ENCODE measurements at places on chromosomes 1 and 21.

- no peak for DNase-seq
Measured at GRCh38 chr1:154546264-154547063, 12.0 kb downstream of the UBE2Q1 start.

GRCh38 chr21:31555741-31556191 lies 103.7 kb upstream of the SOD1 start:
- no peak for DNase-seq

DNA sequence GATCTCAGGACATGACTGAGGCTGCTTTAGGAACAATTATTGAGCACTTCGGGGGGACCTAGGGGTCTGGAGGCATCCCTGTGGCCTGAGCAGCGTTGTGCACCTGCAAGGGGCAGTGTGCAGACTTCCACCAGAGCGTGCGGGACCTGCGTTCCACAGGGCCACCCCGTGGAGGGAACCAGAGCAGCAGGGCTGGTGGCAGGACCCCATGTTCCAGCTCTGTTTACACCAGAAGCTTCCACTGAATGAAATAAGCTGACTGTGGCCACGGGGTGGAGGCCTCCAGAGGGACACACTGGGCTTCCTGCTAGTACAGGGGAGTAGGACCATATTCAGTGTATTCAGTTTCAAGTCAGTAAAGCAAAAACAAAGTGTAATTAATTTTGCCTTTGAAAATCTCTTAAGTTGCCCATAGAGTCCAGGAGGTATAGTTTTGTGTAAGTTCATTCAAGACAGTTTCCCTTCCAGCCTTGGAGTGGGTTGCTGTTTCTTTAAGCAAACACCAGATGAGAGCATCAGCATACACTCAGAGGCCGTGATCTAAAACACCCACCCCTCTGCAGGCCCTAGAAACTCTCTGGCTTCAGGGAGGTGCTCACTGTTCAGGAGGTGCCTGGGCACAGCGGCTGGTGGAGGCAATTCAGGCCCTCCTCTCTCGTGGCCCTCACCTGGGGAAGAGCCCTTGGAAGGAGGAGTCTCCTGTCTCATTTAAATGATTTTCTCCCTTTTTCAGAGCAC lies 16.6 kb downstream of the SLC1A7 start:
- no peak for DNase-seq

DNA sequence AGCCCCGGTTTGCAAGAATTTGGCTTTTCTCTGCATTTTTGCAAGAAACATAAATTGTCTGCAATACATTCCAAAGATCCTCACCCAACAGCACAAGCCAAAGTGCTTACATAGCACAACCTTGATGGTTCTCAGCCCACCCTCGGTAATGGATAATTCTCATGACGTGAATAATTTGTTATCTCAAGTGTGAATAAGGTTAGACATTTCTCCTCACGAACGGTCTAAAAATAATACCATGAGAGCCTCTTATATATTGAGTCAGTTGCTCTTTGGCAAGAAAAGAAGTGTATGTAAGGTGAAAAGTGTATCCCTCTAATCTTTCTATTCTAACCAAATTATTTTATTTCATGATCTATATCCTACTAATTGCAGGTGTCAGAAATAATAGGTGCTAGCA lies 33.3 kb downstream of the KRTAP19-8 start:
- no peak for DNase-seq
